ENCODE measurements at places on chromosomes 2 and 18.

- DNase-seq, result no peak
These were observed 27.5 kb upstream of the ALPP start for GRCh38 chr2:232350804-232351685.

DNA sequence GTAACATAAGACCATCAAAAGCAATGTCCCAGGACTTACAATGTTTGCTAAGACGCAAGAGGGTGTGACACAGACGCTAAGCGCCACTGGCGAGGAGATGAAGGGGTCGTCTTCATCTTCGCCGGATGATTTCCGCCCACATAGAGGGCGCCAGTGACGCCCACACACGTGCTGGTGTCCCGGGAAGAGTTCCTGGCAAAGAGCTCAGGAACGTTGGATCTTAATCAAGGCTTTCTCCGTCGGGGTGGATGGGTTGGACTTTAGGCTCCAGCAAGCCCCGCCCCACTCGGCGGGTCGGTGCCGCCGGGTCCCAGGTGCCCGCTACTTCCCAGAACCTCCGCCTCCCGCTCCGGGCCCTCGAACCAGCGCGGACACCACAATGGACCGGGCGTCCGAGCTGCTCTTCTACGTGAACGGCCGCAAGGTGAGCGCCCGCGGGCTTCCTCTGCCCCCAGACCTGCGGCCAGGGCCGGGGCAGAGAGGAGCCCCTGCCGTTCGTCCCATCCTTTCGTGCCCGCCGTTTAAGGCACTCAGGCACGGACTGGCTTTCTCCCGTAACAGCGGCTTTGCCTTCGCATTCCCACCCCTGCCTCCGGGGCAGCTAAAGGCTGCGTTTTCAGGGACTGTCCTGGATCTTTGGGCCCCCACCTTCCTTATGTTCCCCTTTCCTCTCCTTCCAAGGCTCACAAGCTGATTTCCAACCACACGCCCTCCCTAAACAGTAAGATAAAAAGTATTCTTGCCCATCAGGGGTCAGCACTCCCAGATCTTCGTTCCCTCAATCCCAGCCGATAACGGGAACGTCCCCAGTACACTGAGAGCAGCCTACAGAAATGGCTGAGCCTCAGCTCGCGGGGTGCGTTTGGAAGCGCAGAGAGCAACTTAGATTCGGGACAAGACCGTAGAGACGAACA is at the start of gene AOX1:
AOX1 (plus strand) TSS at position 285 of the 914 bp plus-strand sequence; CDS start at position 380, 95 bp downstream.
- no peak for DNase-seq

GRCh38 chr2:222959358-222959757 is 92.6 kb upstream of the KCNE4 start:
- DNase-seq, result no peak

DNA sequence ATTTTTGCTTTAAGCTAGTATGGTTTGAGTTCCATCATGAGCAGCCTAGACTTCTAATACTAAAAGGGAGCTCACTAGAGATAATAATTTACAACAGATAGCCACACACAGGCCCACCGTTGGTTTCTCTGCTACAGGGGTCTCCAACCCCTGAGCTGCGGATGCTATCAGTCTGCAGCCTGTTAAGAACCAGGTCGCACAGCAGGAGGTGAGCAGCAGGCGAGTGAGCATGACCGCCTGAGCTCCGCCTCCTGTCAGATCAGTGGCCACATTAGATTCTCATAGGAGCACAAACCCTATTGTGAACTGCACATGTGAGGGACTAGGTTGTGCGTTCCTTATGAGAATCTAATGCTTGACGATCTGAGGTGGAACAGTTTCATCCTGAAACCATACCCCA is 150.6 kb downstream of the HRH4 start:
- DNase-seq, result no peak

DNA sequence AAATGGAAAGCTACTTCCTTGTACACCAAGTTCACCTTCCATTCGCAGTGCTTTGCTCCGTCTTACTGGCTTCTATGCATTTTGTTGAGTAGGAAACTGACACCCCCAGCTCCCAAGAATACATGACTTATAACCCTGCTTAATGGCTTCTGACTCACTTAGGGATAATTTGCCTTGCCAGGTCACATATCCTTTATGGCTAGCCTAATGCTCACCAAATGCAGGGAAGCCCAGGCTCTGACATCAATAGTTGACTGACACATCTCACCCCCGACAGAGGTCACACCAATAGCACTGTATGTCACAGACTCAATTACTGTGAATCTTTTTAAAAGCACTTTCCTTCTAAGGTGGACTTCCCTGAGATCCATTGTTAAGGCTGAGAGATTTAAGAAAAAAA is 147.2 kb downstream of the DTNA start:
- no peak for DNase-seq

DNA sequence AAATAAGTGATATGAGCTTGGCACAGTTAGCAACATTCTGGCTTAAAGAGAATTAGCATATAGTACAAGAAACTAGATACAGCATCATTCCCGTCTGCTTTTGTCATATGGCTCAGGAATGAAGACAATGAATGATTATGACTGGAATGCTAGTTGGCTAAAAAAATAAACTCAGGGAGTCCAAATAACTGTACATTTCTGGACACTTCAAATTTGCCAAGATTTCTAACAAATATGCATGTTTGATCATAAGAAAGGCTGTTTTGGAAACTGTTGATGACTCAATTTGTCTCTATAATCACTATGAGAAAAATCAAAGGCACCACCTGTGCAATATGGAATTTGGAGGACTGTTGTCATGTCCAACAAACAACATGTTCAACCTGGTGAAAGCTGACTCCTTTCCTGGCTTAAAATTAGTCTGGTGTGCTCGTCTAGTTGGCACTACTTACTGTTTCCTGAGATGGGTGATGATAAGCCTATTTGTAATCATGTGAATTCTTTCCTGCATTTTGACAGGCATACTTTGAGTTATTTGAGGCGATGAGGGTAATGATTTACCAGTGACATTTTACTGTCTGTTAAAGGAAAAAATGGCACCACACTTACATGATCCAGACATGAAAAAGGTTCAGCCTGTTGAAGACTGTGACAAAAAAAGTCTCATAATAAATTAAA is 133.9 kb upstream of the CDH20 start:
- DNase-seq, result no peak

- DNase-seq, result no peak
These were observed 119.0 kb downstream of the RPIA start for GRCh38 chr2:88810488-88810887.

DNA sequence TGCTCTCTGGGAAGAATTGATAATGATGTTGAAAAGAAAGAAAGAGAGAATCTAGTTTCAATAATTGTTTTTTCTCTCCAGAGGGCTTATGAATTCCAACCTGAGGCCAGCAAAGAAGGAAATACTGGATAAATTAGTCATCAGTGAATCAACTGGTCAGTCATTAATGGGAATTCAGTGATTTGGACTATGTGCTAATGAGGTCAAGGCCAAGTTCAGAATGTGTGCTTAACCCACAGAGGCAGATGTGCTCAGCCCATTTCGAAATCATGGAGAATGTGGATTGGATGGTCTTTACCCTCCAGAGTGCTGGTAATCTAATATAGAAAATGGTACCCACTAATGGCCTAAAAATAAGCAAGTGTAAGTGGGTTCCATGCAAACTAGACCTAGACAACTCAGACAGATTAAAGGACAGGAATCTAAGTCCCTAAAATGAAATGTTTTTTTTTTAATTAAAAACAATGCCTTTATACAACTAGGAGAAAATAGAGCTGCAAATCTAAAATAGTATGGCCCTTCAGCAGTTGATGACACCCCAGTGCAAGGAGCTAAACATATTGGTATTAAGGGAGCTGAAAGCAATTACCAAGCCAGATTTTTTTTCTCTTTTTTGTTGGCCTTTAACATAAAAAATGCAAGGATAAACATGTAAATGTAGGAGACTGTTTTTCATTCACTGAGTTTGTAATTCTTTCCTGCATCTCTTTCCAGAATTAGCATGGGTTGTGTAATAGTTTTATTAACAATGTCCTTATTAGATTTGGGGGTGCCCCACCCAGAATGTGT is 296.9 kb downstream of the SATB2 start:
- no peak for DNase-seq

GRCh38 chr2:147888680-147889079 is 43.9 kb downstream of the ACVR2A start:
- no peak for DNase-seq

GRCh38 chr2:127107622-127107999 is 657 bp upstream of the BIN1 start:
- DNase-seq, result no peak

DNA sequence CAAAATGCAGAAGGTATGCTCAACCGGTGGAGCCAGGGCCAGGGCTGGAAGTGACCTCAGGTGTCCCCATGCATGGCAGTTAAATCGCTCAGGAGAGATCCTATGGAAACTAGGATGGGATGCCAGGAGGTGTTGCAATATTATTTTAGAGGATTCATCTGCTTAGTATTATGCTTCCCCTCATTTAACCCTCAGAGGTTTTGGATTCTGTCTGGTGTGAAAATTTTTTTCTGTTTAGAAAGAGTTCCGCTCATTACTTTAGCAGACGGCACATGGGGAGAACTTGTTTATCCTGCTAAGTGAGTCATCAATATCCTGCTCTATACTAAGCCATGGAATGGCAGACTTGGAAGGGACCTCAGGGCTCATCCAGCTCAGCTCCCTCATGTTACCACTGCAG is 42.5 kb downstream of the TRIB2 start:
- DNase-seq, result no peak

- no peak for DNase-seq
These were observed 11.9 kb downstream of the ADRA2B start for GRCh38 chr2:96104487-96104861.

DNA sequence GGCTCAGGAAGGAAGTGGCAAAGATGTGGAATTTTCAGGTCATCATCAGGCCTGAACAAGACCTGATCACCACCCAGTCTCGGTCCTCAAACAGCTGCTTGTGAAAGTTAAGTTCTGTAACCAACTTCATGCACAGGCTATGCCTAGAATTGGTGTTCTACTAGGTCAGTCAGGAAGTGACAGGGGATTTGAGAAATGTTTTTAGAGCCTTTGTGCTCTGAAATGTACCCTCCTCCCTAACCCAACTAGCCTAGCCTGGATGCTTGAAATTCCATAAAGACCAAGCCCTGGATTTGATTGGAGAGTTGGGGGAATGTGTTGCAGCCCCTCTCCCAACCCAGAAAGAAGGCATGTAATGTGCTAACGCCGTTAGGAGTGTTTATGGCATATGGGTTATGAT is 63.3 kb downstream of the TGOLN2 start:
- DNase-seq, result no peak

DNA sequence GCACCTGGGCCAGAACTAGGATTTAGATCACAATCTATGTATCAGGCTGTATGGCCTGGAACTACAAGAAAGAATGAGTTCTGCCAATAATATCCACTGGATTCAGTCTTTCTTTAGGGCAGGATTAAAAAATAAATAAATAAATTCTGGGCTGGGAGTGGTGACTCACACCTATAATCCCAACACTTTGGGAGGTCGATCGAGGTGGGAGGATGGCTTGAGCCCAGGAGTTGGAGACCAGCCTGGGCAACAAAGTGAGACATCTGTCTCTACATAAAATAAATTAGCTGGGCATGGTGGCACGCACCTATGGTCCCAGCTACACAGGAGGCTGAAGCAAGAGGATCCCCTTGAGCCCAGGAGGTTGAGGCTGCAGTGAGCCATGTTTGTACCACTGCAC is 8.1 kb downstream of the AMMECR1L start:
- DNase-seq, result no peak

DNA sequence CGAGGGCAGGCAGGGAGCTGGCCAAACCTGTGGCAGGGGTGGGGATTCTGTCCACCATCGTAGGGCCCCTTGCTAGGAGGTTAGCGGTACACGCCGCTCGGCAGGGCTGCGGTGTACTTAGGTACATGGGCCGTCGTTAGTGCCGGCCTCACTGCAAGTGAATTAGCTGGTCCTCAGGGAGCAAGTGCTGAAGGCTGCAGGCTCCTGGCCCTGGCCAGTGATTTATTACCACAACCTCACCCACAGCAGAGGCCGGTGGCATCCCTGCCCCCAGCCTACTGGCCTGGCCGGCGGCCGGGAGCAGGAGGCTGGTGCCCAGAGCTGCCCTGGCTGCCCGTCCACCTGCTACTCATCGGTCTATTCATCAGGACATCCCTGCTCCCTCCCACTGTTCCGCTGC is 19.6 kb upstream of the PTMA start:
- DNase-seq, result no peak

- no peak for DNase-seq
These were observed 34.8 kb upstream of the TWIST2 start for GRCh38 chr2:238813109-238813508.

- DNase-seq, result no peak
These were observed 26.6 kb downstream of the METTL8 start for GRCh38 chr2:171407030-171407675.

DNA sequence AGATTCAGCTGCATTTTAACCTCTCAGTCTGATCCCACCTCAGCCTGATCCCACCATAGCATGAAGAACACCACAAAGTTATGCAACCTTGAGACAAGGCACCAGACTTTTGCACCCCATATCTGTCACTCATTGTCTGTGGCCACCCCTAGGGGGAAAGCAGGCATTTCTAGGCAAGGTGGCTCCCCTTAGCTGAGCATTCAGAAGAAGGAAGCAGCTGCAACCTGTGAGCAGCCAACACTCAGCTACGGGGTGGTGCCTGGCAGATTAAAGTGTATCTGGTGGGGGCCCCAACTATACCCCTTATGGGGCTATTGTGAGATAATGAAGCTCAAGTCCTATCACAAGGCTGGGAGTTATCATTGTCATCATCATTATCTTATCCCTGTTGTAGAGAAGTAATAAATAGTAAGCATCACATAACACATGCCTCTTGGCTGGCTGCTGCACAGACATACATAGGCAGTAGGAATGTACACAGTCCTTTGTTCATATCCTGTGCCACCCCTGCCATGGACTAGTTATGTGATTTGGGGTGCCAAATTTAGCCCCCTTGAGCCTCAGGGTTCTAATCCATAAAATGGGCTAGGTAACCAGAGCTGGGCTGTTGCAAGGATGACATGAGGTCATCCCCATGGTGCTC is 20.6 kb upstream of the TMEM163 start:
- DNase-seq, result no peak

DNA sequence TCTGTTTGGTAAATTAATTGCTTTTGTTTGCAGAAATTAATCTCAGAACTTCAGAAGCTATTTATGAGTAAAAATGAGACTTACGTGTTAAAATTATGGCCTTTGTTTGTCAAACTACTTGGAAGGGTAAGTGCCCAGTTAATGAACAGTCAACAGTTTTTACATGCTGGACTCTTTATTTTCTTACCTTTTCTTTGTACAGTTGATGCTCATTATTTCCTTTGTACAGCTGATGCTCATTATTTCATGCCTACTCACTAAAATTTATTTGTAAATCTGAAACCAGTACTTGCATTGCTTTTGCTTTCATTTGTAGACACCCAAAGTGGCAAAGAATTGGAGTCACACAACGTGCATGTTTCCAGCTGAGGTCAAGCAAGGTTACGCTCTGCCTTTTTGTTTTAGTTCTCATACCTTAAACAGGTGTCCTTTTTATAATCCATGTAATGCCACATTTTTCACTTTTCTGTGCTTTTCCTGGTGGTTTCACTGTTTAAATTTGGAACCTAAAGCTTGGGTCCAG is 13.3 kb downstream of the RIF1 start:
- DNase-seq, result no peak

- no peak for DNase-seq
These were observed 604.2 kb downstream of the XIRP2 start for GRCh38 chr2:167492486-167492885.

- no peak for DNase-seq
These were observed 15.5 kb downstream of the WDFY1 start for GRCh38 chr2:223929571-223930102.

All from stimulated activated CD8-positive, alpha-beta memory T cell treated with anti-CD3 and anti-CD28 coated beads, Interleukin-15, amount 100 ng/mL, for 24 hours (primary cell).